ENCODE measurements at places on chromosomes 5 and 9.

GRCh38 chr9:134438195-134438788, 112.0 kb downstream of the RXRA start:
- no peak for DNase-seq

GRCh38 chr5:16390825-16391224, 74.8 kb downstream of the ZNF622 start:
- DNase-seq = no peak

GRCh38 chr9:98539954-98540353, 168.8 kb downstream of the GABBR2 start:
- DNase-seq = no peak

DNA sequence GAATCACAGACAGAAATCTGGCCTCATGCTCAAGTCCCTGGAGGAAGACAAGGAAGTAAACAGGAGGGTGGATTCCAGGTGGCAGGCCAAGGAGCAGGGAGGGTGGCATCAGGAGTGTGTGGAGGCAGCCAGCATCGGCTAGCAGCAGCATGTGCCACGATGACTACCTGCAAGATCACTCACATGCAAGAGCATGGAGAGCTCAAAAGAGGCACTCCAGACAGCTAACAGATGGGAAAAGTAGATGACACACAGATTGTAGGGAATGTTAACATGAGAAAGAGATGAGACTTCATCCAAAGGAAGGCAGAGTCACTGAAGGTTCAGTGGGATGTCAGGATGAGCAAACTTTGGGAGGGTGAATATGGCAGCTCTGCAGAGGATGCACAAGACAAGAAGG, 104.3 kb downstream of the SEMA5A start:
- no peak for DNase-seq

DNA sequence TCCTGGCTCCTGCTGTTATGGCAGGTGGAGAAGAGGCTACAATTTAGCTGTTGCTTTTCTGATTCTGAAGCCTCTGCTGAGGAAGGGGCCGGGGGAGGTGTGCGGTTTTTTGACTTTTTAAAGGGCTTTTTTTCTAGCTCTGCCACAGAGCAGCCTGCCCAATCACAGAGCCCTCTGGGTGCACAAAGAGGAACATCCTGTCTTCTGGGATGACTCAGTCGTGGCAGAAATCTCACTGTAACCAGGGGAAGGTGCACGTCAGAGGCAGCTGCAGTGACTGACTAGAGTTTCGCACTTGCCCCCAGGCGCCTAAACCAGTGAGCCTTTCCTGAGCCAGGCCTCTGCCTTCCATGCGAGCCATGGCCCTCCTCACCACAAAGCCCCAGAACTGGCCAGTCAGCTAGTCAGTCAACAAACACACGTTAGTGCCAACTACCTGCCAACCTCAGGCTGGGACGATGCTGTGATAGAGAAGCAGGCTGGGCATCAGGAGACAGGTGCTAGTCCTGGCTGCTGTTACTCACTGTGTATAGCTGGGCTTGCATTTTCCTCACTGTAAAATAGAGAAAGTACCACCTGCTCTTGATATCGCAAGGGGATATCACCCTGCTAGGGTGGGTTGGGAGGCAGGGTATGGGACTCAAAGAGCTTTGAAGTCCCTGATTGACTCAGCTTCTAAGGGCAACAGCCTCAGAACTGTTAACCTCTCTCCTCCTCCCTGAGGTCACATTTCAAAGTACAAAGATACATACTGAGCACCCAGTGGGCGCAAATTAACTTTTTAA, 2.2 kb downstream of the AKNA start:
- DNase-seq = peak; percentile 39

GRCh38 chr9:68419901-68420300, 63.5 kb downstream of the PGM5 start:
- DNase-seq = no peak

DNA sequence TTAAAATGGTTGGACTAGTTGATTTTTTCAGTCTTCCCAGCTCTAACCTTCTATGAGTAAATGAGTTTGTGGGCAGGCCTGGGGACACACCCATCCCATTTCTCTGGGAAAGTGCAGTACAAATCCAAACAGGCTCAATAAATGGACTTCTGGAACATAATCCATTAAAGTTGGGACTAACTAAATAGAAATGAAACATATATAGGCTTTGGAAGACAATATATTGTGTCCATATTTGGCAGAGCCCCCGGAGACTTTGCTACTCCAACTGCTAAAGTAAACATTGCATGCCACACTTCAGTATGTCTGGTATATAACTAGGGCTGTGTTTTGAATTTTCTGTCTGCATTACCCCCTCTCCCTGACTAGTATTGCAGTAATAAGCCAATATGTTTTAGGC, 191.4 kb upstream of the DAB2 start:
- DNase-seq = no peak
